AG20443 (cell line): ENCODE measurements at places on chromosomes 6 and 20.

DNA sequence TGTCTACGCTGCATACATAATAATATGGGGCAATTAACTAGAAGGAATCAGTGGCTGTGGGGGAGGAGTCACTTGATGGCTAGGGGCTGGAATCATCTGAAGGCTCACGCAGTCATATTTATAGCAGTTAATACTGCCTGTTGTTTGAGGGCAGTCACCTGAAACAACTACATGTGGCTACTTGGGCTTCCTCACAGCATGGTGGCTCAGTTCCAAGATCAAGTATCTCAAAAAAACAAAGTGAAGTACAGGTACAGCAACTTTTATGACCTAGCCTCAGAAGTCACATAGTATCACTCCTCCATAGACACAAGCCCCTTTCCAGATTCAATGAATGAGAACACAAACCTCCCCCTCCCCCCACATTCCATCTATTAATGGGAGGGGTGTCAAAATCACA is 63.7 kb downstream of the STX11 start:
- DNase-seq, result no peak

DNA sequence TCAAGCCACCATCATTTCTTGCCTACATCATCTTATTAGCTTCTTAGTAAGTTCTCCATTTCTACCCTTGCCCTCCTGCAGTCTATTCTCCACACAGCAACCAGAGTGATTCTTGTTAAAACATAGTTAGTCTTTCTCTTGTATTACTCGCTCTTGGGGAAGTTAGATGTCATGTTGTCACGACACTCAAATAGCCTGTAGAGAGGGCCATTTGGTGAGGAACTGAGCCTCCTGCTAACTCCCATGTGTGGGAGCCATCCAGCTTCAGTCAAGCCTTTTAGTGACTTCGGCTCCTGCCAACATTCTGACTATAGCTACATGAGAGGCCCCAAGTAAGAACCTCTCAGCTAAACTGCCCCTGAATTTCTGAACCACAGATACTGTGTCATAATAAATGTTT is 395.4 kb downstream of the CDC5L start:
- DNase-seq, result no peak

DNA sequence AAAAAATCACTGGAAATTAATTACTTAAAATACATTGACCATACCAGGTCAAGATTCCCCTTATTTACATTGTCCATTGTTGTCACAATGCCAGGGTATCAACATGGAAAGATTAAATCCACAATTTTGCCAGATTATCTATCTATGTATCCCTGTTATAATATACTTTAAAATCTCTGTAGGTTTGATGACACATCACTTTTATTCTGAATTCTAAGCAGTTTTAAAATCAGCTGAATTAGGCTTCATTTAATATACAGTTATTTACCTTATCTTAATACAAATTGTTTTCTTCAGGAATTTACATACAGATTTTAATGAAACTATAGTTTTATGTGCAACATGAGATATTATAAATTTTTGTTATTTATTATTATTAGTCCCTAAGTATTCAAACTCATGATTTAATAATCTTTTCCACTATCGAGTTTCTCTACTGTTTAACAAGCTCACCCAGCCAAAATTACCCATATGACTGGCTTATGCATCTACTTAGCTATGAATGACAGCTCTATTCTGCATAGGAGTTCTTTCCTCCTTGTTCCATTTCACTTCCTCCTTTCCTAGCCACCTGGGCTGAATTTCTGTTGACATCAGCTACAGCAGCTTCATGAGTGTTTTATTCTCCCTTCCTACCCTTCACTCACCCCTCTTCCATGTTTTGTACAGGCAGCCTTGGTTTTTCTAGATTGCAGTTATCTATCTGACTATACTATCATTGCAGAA is 654.2 kb upstream of the MAP3K7 start:
- DNase-seq, result no peak

- DNase-seq, result no peak
Observed at GRCh38 chr20:40952136-40952535, 76.5 kb upstream of the TOP1 start.

DNA sequence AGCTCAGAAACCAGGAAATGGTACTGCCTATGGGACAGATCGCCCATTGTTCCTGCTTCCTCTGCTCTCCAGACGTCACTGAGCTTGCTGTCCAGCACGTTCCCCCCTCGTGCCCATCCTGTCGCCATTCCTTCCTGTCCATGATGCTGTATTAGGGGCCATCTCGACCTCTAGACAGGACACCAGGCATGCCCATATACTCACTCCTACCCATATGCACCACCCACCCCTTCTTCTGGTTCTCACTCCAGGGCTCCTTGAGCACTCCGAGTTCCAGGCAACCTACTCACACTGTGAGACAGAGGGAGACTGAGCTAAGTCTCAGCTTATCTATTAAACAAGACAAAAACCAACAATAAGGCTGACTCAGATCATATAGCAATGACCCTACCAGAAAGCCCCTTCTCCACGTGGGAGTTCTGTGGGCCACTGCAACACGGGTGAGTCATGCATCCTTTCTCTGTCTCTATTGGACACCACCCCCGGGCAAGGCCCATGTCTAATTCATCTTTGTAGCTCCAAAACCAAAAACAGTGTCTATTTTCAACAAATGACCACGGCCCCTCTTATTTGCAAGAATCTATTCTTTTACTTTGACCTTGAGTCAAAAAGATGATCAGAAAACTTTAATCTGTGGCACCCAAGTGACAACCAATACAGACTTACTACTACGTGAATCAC is 65.7 kb downstream of the PSMG4 start:
- DNase-seq, result peak; percentile 83

DNA sequence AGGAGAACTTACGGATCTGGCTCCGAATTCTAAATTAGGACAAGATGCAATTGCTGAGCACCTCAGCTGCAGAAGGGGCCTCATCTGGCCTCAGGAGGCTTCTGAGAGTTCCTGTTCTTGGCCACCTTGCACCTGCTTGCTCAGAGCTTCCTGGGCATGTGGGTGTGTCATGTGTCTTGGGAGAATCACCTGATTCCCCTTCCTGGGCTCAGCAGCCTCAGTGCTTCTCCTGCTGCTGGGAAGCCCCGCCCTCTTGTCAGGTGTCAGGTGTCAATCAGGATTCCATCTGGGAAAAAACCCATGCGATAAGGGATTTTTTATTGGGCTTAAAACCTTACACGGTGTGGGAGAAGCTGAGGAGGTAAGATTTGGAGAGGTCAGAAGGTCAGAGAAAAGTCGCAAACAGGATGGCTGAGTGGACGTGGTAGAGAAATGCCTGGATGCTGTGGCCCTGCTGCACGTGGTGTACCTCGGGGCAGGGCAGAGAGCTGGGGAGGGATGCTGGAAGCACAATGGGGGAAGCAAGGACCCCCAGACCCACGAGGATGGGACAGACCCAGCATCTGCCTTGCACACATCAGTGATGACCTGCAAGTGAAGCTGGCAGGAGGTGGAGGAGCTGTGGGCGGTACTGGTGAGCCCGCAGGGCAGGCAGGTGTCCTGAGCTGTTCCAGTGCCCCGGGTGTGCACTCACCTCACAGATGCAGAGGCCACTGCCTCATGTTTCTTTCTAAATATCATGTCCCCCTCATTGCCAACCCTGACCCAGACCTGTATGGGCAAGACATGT is 170.8 kb downstream of the CDH4 start:
- DNase-seq, result no peak

GRCh38 chr6:6978731-6979130 is 129.0 kb upstream of the RREB1 start:
- DNase-seq, result no peak

DNA sequence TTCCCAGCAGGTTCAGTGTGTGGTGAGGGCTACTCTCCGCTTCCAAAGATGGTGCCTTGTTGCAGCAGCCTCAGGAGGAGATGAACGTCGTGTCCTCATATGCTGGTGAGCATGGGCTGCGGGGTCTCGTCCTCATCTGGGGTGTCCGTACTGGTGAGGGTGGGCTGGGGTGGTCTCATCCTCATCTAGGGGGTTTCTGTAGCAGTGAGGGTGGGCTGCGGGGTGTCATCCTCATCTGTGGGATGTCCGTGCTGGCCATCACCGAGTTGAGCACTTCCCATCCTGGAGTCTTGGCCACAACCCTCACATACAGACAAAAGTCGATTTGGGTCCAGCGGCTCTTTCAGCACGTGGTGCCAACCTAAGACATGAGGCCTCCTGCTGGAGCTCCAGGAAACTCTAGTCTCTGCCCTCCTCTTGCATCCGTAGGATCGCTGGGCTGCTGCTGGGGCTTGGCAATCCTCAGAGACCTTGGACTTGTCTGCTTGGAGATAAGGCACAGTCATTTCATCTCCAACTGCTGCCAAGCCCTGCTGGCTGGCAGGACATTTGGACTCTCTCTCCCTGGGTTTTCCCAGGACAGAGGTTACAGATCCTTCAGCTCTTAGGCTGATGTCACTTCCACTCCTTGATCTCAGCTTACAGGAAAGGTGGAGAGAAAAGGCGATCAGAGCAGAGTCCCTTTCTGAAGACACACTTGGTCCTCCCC is 160.4 kb downstream of the PACRG start:
- DNase-seq, result no peak

DNA sequence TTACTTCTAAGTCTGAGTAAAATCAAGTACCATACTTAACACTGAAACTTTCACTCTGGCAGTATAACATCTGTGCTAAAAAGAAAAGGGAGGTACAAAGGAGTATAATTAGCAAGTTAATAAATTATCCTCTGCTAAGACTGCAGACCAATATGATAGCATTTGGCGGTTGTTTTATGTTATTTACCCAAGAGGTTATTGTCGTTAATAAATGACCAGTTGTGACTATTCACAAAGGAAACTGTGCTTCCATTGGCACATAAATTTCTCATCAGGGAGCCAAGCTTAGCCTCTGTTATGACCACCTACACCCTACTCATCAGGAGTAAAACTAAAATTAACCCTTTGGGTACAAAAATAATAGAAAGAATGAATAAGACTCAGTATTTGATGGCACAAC is 86.5 kb downstream of the CRYBG1 start:
- DNase-seq, result no peak

GRCh38 chr6:118722829-118723813 is 71.7 kb upstream of the CEP85L start:
- peak; percentile 30 for DNase-seq

- DNase-seq, result no peak
Observed at GRCh38 chr6:106702451-106703110, 73.2 kb downstream of the QRSL1 start.

GRCh38 chr20:41480054-41480770 is 113.6 kb upstream of the EMILIN3 start:
- DNase-seq, result no peak

GRCh38 chr6:27040244-27041042 is 207.1 kb upstream of the PRSS16 start:
- no peak for DNase-seq

DNA sequence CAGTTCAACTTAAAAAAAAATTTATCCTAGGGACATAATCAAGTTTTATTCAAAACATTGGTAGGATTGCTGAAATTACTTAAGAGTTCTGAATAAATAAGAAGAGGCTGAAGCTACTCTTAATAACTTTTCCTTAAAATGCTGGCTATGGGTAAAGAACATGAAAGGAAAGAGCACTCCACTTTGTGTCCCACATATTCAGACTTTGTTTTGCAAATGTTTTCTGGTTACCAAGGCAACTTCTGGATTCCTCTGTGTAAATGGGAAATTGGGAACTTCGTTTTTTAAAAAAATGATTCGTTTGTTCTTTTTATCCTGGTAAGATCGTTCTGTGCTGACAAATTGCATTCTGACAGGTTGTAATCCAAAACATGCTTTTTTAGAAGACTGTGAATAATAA is 115.0 kb downstream of the KIF6 start:
- DNase-seq, result no peak

- DNase-seq, result no peak
Observed at GRCh38 chr6:84998223-84998622, 233.8 kb upstream of the TBX18 start.

DNA sequence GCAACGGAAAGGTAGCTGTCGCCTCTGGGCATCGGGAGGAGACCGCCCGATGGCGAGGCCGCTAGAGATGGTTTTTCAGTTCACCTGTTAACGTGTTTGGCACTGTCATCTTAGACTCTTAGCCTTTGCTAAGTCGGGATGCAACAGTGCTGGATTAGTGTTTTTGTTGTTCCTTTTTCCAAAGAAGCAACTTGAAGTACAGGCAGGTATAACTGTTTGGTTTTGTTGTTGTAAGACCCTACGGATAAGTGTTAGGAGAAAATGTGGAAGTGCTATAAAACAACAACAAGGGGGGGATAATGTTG is 723 bp downstream of the MANEA start:
- peak; percentile 23 for DNase-seq

- peak; percentile 78 for DNase-seq
Observed at GRCh38 chr6:106997392-106998158, 23.0 kb upstream of the CD24 start.

- peak; percentile 79 for DNase-seq
Observed at GRCh38 chr20:44780226-44780625, 30.1 kb downstream of the RIMS4 start.

GRCh38 chr6:163545370-163545769 is 130.9 kb downstream of the QKI start:
- DNase-seq, result no peak

GRCh38 chr6:166467436-166468000 is 84.8 kb upstream of the MPC1 start:
- no peak for DNase-seq

DNA sequence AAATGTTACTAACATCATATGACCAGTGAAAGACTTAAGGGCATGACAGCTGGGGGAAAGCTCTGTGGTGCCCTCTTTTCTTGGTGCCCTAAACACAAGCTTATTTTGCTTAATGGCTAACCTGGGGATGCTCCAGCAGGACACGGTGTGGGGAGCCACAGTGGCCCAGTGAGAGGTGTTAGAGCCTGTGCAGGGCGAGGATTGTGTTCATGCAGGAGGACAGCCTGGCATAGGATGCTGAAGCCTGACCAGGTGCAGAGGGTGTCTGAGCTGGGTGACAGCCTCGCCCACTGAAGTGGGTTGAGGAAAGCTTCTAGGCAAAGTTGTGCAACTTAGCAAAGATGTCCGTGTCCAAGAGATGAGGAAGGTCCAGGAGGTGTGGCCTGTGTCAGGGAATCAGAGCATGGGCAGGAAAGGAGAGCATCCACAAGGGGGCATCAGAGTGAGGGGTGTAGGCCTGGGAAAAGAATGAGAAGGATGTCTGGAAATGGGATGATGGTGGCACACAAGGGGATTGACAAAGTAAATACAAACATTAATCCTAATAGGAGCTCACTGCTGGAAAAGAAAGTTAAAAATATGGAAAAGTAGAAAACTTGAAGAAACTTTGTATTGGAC is 33.9 kb downstream of the SLC17A4 start:
- peak; percentile 65 for DNase-seq

DNA sequence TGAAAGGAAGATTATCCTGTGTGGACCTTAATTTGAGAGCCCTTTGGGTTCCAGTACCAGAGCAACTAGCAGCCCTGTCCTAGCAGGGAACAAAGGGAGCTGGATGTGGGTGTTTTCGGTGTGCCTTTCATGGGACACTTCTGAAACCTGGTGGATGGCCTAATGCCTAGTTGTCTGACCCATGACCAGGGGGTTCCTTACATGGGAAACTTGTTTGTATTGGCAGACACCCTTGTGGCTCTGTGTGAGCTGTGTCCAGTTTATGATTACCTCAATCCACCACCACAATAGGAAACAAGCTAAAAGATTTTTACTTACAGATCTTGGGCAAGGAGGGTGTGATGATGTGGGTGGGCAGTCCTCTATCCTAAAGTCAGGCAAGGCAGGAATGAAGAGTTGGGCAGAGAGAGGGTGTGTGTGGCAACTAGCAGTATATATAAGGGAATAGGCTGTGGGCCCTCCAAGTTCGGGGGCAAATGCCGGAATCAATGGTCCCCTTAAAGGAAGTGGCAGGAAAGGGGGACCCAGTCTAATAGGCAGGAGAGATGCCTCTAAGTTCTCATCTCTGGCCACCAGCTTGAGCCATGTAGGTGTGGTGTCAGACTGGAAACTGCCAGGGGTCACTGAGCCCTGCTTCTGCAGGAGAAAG is 264.6 kb downstream of the QKI start:
- DNase-seq, result no peak
